ENCODE measurements at places on chromosomes 1 and 21. TPM values are rescaled to one million over a fixed set of nuclear protein-coding genes. Genes with fewer than 3 reads are reported as not detected.
A peak's percentile ranks its signal among the peaks of the same experiment; 100 is the strongest.

GRCh38 chr21:43368685-43369084 is 58.2 kb downstream of the SIK1 start:
- DNase-seq = no peak

DNA sequence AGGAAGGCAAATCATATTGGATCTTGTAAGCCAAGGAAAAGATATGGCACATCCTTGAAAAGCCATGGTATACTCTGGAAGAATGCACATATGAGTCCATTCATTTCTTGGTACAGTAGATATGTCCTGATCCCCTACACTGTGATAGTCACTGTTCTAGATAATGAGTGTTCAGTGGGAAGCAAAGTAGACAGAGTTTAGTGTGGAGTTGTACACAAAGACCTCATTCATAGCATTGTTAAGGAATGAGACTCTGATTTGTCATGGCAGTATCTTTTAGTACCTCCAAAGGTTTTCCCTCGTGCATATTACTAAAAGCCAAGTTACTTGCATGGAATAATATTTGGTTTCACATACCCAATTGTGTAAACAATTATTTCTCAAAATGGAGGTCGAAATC is 204.7 kb downstream of the NFIA start:
- no peak for DNase-seq

The ITGB2 gene
- total RNA-seq = 21.8 TPM

DNA sequence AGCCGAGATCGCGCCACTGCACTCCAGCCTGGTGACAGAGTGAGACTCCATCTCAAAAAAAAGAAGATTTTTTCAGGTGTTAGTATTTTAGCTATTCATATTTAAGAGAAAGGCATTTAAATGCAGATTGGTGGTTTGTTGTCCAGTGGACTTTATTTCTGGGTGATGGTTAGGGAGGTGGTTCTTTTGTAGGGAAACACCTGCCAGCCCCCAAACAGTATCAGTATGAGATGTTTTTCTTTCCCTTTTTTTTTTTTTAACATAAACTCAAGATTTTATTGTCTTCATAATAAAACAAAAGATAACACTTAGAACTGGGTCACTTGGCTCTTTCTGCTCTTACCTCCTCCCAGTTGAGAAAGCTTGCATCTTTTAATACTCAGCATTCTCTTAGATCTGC is 9.9 kb downstream of the CCDC18 start:
- no peak for DNase-seq

GRCh38 chr1:163069142-163069541 is at the start of gene RGS4:
Gene RGS4 (plus strand): TSS chr1:163069361. CDS start chr1:163069485, 124 bp downstream.
- DNase-seq = peak; percentile 68

- DNase-seq = no peak
Observed at GRCh38 chr1:37553598-37553926, 531 bp downstream of the SNIP1 start.

- DNase-seq = peak; percentile 76
Observed at GRCh38 chr1:229204921-229205777, 65.8 kb upstream of the RAB4A start.

DNA sequence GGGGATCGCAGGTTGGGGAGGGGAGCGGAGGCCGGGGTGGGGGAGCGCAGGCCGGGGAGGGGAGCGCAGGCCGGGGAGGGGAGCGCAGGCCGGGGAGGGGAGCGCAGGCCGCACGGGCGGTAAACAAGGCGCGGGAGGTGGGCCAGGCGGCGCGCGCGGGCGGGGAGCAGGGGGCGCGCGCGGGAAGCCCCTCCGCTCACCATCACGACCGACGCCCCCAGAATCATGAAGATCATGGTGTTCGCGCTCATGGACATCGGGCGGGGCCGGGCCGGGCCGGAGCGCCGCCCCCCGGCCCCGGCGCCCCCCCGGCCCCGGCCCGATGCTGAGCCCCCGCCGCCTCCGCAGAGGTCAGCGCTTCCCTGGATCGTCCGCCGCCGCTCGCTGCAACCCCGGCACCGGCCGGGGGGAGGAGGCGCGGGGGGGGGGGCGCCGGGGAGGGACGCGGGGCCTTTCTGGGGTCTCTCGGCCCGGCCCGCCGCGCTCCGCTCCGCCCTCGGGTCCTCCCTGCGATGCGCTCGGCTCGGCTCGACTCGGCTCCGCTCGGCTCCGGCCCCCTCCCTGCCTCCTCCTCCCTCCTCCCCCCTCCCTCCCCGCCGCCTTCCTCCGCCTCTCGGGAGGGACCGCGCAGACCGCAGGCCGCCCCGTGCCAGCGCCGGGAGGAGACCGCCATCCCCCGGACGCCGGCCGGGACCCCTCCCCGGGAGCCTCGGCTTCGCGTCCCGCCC is at the start of gene TMEM240:
TMEM240 (minus strand) TSS at position 535 of the 728 bp plus-strand sequence; CDS start at position 257, 278 bp downstream.
- peak; percentile 82 for DNase-seq

DNA sequence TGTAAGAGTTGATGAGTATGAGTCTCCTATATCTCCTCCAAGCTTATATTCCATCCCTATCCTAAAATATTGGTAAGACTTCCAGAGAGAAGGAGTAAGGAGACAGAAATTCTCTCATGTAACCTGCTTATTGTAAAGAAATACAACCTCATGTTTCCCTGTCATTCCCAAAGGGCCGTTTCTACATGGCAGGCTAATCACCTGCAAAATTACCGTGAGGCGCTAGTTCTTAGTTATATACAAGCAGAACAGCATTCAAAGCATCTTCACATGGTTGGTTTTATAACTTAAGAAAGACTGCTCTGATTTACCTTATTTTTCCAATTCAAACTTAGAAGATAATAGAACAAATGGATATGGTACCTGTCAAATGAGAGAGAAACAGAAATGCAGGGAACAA is 42.9 kb downstream of the DAB1 start:
- no peak for DNase-seq

- no peak for DNase-seq
Observed at GRCh38 chr1:115239426-115239825, 98.6 kb downstream of the NGF start.

The ITLN2 gene
- not detected for total RNA-seq

DNA sequence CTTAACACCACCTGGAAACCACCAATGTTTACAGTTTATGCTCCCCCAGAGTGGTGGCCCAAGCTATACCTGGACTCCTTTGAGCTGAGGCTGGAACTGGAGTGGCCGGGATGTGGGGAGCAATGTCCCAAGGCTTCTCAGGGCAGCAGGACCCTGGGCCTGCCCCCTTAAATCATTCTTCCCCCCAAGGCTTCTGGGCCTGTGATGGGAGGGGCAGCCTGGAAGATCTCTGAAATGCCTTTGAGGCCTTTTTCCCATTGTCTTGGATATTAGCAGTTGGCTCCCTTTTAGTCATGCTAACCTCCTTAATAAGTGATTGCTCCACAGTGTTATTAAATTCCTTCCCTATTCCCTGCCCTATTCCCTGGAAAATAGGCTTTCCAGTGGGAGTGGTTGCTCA is 185.8 kb downstream of the HS2ST1 start:
- DNase-seq = no peak

- no peak for DNase-seq
Observed at GRCh38 chr21:37855647-37856625, 60.3 kb downstream of the KCNJ6 start.

The CSF1 gene
- 48.2 TPM for total RNA-seq

GRCh38 chr1:167120899-167121298 is 27.0 kb downstream of the STYXL2 start:
- DNase-seq = no peak

- DNase-seq = no peak
Observed at GRCh38 chr1:39082010-39082799, 56.1 kb downstream of the NDUFS5 start.

The OLFML2B gene
- total RNA-seq = 13.0 TPM

The RPAP2 gene
- total RNA-seq = 67.5 TPM

Data from uterus (tissue), 4 donors.